ENCODE measurements at places on chromosomes 13 and 19.

- DNase-seq = no peak
These were observed 36.4 kb upstream of the NANOS3 start for GRCh38 chr19:13840305-13841085.

GRCh38 chr13:39397226-39397895, 205.6 kb downstream of the LHFPL6 start:
- no peak for DNase-seq

- DNase-seq = no peak
These were observed 376.5 kb downstream of the KLF12 start for GRCh38 chr13:73757481-73758233.

DNA sequence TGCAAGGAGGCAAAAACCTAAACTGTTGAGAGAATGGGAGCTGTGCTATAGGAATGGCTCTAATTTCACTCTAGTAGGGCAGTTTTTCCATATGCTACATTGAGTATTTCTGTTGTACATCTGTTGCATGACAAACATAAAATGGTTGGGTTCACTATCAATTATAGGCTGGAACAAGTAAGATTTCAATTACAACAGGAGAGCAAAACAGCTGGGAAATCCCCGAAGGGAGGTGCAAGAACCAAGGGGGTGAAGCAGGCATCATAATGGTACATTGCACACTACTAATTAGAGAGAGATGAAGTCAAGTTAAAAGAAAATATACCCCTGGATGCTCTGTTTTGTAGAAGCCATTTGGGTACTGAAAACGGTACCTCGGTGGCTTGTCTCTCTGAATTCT, 389.5 kb downstream of the PCDH9 start:
- no peak for DNase-seq

DNA sequence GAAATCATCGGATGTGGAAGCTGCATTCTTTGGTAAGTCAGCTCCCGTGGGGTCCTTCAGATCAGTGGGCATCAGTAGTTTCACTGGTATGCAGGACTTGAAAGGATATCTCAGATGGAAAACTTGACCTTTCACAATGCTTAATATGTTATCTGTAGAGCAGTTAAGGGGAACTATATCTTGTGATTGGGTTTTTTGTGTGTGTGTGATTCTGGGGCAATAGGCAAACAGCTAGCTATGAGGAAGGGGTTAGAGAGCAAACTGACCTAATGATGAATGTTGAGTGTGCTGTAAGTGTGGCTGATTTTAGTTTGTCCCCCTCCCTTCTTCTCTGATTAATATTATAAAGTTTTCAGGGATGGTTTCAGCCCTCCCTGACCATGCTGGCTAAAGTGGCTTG, 53.3 kb downstream of the ACSBG2 start:
- no peak for DNase-seq

GRCh38 chr13:40673414-40673813, 7.0 kb upstream of the FOXO1 start:
- DNase-seq = no peak

DNA sequence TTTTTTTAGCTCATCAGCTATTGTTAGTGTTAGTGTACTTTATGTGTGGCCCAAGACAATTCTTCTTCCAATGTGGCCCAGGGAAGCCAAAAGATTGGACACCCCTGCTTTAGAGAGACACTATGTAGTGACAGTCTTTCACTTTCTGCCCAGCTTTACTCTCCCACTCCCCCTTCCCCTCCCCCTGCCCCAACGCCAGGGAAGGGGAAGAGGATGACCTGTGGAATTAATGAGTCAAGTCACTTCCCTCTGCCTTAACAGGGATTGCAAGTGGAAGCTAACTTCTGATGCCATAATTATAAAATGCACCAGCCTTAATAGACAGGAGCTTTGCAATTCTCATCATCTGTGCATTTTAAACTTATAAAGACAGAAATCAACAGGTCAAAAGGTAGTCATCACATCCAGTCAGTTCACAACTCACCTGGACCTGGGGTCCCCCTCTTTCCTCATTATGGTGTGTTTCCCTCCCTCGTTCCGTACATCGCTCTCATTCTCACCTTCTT, 1.6 kb downstream of the ZNF415 start:
- DNase-seq = no peak

- no peak for DNase-seq
These were observed 327.8 kb downstream of the SUCLA2 start for GRCh38 chr13:47673009-47673850.

- no peak for DNase-seq
These were observed 19.3 kb upstream of the EHD2 start for GRCh38 chr19:47693903-47694302.

DNA sequence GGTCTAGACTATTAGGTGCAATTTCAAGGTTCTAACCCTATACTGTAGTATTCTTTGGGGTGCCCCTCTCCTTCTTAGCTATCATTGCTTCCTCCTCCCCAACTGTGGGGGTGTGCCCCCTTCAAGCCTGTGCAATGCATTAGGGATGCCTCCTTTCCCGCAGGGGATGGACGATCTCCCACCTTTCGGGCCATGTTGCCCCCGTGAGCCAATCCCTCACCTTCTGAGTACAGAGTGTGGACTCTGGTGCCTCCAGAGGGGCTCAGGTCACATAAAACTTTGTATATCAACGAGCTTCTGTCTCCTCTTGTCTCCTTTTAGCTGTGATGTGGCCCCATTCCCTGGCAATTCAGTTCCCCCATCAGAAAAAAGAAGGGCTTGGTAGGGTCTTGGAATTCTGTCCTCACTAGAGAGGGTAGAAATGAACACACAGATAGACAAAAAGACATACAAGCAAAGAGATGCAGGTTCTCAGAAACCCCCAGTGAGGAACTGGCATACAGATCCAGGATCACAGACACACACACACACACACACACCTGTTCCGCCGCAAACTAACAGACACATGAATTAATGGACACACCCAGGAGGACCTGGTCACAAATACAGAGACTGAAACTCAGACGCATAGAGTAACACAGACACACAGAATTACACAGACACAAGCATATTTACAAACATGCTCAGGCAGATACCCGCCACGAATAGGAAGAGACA, 2.5 kb upstream of the HNRNPUL1 start:
- no peak for DNase-seq

- DNase-seq = no peak
These were observed at the start of gene KISS1R for GRCh38 chr19:917323-918151. Gene KISS1R, plus strand, starts transcription at chr19:917333. Its CDS starts 170 bp downstream, at chr19:917503.

- DNase-seq = no peak
These were observed at the start of gene PHLDB3 for GRCh38 chr19:43504426-43505185. Gene PHLDB3, minus strand, starts transcription at chr19:43504746. Its CDS starts 628 bp downstream, at chr19:43504118.

- DNase-seq = no peak
These were observed 776.5 kb upstream of the SLITRK1 start for GRCh38 chr13:84658491-84659358.

GRCh38 chr13:72851678-72852014, 69.7 kb downstream of the PIBF1 start:
- DNase-seq = no peak

GRCh38 chr13:66974889-66975288, 255.2 kb downstream of the PCDH9 start:
- no peak for DNase-seq

GRCh38 chr13:44735806-44736205, 159.7 kb upstream of the TSC22D1 start:
- no peak for DNase-seq

DNA sequence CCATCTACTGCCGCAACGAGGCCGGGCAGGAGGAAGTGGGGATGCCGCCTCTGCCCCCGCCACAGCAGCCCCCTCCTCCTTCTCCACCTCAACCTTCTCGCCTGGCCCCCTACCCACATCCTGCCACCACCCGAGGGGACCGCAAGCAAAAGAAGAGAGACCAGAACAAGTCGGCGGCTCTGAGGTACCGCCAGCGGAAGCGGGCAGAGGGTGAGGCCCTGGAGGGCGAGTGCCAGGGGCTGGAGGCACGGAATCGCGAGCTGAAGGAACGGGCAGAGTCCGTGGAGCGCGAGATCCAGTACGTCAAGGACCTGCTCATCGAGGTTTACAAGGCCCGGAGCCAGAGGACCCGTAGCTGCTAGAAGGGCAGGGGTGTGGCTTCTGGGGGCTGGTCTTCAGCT, 3.4 kb upstream of the NUP62 start:
- no peak for DNase-seq

GRCh38 chr19:49749771-49750170, 13.3 kb downstream of the TSKS start:
- no peak for DNase-seq

DNA sequence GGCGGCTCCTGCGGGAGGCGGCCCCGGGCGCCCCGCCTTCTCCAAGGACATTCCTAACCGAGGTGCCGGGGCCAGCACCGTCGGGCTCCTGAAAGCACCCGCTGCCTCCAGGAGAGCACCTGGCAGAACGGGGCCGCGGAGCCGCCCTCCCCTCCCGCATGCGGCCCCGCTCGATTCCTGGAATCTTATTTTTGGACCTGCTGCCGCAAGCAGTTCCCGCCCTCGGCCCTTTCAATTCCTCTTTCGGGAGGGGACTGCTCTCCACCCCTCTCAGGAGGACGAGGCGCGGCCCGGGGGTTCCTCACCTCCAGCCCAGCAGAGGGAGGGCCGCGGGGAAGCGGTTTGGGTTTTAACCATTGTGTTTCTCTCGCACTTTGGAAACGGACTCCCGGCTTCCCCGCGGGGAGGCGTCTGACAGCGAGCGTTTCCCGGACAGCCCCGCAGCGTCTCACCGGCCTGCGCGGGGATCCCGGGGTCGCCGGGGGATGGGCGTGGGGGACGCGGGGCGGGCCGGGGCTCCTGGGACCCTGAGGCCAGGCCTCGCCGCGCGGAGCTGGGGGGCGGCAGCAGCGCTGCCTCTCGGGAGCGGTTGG, 849 bp downstream of the GAS6 start:
- no peak for DNase-seq

GRCh38 chr13:109517517-109517916, 268.9 kb downstream of the IRS2 start:
- no peak for DNase-seq

- no peak for DNase-seq
These were observed 2.0 kb upstream of the PTOV1 start for GRCh38 chr19:49848938-49849337.

GRCh38 chr13:51465124-51465523, 12.3 kb upstream of the INTS6 start:
- no peak for DNase-seq

GRCh38 chr13:99071211-99071610, 93.3 kb upstream of the DOCK9 start:
- DNase-seq = no peak

DNA sequence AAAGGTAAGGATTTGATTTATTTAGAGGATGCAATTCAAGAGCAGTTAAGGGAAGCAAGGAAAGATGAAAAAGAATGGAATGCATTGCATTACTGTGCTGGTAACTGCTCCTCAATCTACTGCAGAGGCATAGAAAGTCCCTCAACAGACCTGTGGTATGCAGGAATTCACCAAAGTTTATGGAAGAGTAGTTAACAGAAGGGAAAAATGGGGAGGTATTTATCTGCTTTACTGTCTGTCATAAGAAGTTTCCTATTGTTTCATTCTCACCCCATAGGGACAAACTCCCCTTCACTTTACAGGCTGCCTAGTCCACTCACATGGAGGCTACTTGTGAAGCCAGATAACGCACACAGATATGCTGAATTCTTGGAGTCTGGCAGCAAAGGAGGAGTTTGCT, 354.9 kb upstream of the SPRY2 start:
- no peak for DNase-seq

DNA sequence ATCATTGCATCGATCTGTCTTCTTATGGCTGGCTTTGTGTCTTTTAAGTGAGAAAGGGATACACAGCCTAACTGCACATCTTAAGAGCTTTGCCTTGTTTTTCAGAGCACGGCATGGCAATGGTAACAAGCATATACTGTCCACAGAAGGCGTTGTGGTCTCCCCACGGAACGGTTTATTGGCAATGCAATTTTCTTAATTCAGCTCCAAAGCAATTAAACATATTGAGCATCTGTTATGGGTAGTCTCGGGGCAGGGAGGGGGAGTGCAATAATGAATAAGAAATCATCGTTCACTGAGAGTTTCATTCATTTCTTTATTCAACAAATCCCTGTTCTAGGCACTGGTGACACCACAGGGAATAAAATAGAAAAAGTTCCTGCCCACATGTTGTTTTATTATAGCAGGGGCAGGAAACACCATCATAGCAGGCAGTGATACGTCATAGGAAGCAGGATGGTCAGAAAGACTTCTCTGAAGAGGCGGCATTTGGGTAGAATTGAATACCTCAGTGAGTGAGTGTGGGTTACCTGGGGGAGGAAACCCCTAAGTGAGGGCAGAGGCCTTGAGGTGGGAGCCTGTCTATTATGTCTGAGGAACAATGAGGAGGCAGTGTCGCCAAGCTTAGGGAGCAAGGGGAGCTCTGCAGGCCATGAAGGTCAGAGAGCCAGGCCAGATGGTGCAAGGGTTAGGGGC, 185.7 kb upstream of the KL start:
- DNase-seq = no peak

DNA sequence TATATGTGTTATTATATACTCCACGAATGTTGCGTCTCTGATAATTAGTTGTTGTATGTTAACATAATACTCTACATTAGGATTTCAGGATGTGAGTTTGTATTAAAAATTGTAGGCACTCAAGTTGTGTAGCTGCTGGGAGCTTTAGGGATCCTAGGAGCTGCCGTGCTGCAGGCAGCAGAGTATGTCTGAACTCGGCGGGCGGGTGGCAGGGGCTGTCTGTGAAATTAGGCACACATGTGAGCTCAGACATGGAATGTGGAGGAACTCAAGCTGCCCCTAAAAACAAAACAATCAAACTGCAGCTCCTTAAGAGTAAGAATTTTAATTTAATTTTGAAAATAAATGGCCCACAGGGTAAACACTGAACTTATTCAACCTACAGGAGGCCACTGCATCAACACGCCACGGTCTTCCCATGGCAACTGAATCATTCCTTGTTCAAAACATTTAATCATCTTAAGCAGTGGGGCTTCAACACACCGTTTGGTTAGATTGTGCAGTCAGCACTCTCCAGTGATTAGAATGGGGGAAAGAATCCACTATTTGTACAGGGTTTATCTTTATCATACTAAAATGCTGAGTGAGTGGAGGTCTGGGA, 22.7 kb downstream of the SERTM1 start:
- no peak for DNase-seq

DNA sequence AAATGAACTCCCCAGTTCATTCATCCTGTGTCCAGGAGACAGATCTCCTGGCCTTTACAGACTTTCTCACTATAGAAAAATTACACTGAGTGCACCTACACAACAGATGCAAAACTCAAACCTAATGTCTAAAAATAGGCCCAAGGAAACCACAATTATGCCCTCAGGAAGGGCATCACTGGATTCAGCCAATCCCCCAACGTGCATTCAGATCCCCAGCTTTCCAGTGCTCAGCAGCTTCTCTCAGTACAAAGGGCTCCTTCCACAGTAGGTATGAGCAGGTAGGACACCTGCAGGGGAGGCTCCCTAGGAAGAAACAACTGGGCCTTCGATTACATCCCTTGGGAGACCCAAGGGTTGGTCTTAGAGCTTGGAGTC, 2.1 kb downstream of the ZNF709 start:
- no peak for DNase-seq

- DNase-seq = no peak
These were observed 43.1 kb downstream of the ZNF726 start for GRCh38 chr19:23957660-23958281.

Data from cerebellar nuclear complex (tissue), 1 donor.